ENCODE measurements at places on chromosomes 12 and 14.
A peak's percentile ranks its signal among the peaks of the same experiment; 100 is the strongest.

DNA sequence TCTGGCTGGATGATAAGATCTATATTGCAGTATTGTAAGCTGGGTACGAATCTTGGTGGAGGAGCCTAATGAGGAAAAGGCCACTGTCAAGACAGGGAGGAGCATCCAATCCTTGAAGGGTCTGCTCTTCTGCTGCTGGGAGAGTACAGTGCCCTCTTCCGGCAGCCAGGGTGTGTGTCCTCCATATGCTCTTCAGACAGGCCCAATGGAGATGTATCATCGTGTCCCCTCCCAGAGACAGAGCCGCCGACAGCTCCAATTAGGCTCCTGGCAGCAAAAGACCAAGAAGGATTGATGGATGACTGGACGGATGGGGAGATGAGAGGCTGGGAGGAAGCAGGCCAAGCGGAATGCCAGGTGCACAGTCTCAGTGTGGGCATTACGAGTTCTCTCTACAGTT is 51.6 kb upstream of the PIWIL1 start:
- DNase-seq = no peak

DNA sequence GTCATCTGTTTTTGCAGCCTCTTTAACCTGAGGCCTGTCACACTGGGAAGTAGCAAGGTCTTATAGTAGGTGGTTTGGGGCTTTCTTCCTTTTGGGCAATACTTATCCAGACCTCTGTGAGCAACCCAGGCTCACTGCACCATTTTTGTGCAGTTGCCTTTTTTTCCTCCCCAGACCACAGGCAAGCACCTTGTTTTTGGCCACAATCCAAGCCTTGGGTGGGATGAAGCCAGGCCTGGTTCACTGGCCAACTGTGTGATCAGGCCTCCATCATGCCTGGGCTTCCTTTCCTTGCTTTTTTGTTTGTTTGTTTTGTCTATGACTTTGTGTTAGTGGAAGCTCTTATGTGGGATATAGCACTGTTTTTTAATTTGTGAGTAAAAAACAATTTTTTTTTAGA is 71.7 kb downstream of the DNAH10 start:
- no peak for DNase-seq

- DNase-seq = peak; percentile 49
Measured at GRCh38 chr12:55728186-55728938, 447 bp downstream of the CD63 start.

- DNase-seq = no peak
Measured at GRCh38 chr14:52354242-52354641, 40.1 kb downstream of the PTGER2 start.

- no peak for DNase-seq
Measured at GRCh38 chr14:77039285-77040058, 11.0 kb upstream of the IRF2BPL start.

DNA sequence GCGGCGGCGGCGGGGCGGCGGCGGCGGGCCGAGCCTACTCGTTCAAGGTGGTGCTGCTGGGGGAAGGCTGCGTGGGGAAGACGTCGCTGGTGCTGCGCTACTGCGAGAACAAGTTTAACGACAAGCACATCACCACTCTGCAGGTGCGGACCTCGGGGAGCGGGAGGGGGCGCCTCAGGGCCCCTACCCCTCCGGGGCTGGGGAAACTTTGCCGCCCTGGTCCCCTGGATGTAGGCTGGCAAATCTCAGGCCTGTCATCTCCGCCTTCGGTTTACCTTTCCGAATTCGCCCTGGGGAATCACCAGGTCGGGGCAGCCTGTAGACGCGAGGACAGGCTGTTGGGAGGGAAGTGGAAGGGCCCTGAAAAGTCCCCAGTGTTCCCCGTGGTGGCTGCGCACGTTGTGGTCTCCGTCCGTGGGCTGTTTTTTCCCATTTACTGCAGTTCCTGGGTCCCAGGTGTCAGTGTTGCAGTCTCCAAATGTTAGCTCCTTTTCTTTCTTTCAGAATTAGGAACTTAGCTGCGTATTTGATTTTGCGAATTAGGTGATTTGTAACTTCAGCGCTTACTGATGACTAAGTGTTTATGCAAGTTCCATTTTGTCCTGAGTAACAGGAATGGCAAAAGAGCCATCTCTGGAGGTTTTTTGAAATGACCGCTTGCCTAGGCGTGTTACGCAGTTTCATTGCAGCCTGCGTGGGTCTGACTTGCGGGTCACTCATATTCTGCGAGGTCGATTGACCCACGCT is 656 bp downstream of the RAB21 start:
- DNase-seq = peak; percentile 71

- no peak for DNase-seq
Measured at GRCh38 chr14:89185919-89186855, 230.8 kb downstream of the FOXN3 start.

DNA sequence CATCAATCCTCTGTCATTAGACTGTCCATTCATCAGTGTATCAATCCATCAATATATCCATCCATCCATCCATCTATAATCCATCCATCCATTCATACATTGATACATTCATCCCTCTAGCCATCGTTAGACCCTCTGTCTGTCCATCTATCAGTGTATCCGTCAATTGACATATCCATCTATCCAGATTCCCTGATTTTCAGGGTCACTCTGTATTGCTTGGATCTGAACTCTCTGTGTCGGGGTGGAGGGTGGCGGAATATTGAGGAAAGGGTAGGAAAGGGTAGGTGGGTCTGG is 17.1 kb downstream of the SDSL start:
- no peak for DNase-seq

DNA sequence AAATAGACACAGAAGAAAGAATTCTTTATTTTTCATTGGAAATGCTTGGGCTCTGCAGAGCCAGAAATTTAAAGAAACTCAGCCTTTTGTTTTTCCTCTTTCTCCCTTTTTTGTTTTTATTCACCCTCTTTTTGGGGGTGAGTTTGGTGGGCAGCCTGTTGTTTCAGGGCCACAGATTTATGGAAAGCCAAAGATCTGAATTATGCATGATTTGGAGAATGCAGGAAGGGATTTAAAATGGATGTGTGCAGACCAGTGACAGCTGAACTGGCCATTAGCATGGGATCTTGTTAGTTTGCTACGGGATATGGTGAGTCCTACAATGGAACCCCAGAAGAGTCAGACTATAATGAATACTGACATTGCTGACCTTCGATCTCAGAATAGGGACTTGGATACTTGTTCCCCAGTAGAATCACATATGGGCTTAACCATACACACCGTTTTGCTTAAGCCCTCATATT is 7.7 kb upstream of the ATXN2 start:
- DNase-seq = no peak

DNA sequence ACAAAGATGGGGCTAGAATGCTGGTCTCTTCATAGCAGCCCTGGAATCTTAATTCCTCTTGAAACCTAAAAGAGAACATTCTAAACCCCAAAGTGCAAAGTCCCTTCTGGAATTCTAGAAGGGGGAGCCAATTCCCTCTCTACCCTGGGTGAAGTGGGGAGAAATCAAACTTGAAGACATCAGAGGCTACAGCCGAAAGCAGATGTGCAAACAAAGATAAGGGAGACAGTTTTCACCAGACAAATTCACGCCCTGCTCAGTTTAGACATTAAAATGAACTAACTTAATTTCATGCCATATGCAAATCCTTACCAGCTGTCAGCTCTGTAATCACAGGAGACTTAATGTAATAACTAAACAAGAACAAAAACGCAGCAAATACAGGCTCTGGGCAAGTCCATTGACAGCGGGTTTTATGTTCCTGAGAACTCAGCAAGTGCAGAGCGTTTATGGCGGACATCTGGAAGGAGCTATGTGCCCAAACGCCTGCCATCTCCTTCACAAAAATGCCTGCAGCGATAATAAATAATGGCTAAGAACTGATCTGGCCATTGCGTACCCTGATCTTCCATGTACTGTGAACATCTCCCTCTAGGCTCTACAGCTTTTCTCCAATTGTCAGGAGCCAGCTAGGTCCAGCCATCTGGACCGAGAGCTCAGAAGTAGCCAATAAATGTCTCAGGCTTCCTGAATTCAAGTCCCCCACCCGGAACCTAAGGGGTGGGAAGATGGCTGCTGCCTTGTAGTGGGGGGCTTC is 19.1 kb upstream of the FICD start:
- no peak for DNase-seq

GRCh38 chr12:64616201-64616600 is 5.9 kb downstream of the RASSF3 start:
- no peak for DNase-seq

DNA sequence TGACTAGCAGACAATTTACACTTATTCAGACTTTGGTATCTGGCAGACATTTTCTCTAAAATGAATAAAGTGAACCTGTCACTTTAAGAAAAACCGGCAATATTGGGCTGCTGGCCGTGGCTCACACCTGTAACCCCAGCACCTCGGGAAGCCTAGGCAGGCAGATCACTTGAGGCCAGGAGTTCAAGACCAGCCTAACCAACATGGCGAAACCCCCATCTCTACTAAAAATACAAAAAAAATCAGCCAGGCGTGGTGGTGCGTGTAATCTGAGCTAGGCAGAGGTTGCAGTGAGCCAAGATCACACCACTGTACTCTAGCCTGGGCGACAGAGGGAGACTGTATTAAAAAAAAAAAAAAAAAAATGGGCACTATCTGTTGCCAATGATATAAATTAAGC is 11.5 kb downstream of the DUSP16 start:
- no peak for DNase-seq

DNA sequence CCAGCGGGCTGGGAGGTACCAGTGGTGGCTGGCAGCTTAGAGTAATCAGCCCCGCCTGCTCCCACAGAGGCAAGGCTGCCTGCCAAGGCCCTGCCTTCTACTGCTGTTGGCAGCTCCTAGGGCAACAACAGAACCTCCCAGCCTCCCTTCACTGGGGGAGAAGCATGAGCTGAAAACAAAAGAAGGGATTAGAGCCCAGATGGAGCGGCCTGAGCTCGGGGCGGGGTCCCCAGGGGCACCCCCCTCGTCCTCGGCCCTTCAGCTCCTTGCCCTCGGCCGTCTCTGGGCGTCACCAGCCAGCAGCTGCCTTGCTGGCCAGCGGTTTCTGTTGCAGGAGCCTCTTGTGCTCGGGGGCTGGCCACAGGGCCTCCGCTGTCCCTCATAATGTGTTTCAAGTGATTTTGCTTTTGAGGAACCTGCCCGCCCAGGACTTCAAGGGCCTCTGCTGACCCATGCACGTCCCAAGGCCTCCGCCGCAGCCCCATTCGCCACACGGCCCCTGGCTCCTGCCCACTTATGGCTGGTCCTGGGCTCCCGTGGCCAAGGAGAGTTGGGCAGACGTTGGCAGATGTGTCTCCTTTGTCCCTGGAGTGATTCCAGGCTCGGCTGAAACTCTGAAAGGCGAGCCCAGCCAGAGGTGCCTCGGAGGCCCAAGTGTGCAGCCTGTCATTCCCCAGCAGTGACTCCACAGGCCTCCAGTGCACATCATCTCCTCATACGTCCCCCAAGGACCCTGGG is 49.7 kb downstream of the PSMA6 start:
- DNase-seq = peak; percentile 48

DNA sequence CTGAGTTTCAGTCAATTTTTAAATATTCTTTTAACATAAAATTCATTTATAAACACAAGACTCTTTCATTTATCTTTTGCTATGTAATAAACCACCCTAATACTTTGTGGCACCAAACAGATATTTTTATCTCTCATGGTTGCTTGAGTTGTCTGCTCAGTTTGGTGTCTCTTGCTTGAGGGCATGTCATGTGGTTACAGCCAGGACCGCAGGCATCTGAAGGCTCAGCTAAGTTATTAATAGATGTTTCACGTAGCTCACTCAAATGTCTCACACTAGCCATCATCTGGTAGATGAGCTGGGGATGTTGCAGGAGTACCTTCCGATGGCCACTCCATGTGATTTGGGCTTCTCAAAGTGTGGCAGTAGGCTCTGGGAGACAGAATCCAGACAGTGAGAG is 597.8 kb downstream of the ETNK1 start:
- no peak for DNase-seq

DNA sequence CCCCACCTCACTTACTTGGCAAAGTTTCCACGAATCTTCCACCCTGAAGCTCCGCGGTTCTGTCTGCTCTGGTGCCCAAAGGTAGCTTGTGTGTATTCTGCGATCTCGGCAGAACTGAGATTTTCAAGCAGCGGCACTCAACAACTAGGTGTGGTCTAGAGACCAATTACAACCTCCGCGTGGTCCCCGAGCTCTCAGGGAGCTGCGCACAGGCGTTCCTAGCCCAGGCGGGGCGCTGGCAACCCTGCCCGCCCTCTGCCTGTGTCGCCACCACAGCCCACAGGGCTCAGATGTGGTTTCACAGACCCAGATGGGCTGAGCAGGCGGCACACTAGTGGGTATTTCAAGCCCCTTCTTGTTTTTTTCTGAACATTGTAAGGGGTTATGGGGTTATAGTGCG is 1.5 kb upstream of the DIABLO start:
- peak; percentile 51 for DNase-seq

DNA sequence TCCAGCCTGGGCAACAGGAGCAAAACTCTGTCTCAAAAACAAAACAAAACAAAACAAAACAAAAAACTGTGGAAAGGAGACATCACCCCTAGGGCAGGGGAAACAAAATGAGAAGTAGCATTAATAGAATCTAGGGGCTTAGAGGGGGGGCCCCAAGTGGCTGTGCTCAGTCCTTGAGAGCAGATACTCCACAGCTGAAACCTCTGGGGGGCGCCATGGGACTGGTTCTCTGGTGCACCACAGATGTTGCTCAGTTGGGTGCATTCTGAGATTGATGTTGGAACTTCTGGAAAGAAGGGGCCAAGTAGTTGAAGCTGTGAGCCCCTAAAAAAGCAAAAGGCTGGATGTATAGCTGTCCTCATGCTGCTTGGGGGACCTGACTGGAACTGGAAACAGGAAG is 11.8 kb upstream of the SYNE2 start:
- peak; percentile 63 for DNase-seq

- no peak for DNase-seq
Measured at GRCh38 chr12:132353811-132354210, 24.4 kb upstream of the GALNT9 start.

- no peak for DNase-seq
Measured at GRCh38 chr12:71581206-71581605, 82.4 kb downstream of the ZFC3H1 start.

DNA sequence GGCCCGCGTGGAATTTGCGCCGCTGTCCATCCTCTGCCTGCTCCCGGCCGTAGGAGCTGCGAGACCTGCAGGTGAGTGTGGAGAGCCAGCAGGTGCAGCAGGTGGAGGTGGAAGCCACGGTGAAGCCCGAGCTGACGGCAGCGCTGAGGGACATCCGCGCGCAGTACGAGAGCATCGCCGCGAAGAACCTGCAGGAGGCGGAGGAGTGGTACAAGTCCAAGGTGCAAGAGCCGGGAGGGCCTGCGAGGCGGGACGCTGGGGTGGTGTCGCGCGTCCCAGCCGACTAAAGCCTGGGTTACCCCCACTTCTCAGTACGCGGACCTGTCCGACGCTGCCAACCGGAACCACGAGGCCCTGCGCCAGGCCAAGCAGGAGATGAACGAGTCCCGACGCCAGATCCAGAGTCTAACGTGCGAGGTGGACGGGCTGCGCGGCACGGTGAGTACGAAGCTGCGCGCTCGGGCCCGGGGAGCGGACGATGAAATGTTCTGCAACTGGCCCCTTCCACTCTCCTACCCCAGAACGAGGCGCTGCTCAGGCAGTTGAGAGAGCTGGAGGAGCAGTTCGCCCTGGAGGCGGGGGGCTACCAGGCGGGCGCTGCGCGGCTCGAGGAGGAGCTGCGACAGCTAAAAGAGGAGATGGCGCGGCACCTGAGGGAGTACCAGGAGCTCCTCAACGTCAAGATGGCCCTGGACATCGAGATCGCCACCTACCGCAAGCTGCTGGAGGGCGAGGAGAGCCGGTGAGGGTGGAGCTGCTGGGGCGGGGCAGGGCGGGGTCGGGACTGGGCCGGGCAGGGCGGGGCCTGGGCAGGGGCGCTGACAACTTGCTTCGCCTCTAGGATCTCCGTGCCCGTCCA is 2.1 kb downstream of the PRPH start:
- peak; percentile 50 for DNase-seq
